NCI-H1694 (cell line): ENCODE measurements at places on chromosomes 13 and 19.

- peak; percentile 98 for DNase-seq
Measured at GRCh38 chr19:48362716-48363499, 832 bp downstream of the TMEM143 start.

DNA sequence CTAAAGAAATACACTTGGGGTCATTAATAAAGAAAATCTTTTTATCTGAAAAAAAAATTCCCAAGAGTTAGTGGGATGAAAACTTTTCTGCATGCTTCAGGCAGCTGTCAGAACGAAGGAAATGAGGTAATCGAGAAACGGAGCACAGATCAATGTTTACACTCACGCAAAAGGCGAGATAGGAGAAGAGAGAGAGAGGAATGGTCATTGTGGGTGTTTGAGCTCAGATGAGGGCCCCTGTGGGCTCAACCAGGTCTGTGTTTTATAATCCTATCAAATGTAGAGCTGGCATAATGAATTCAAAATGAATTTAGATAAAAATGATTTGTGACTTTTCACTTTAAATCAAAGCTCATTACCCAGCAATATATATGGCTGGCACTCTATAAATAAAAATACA, 6.3 kb upstream of the RXFP2 start:
- no peak for DNase-seq

GRCh38 chr13:23965346-23965745, 68.0 kb upstream of the C1QTNF9B start:
- DNase-seq, result no peak

DNA sequence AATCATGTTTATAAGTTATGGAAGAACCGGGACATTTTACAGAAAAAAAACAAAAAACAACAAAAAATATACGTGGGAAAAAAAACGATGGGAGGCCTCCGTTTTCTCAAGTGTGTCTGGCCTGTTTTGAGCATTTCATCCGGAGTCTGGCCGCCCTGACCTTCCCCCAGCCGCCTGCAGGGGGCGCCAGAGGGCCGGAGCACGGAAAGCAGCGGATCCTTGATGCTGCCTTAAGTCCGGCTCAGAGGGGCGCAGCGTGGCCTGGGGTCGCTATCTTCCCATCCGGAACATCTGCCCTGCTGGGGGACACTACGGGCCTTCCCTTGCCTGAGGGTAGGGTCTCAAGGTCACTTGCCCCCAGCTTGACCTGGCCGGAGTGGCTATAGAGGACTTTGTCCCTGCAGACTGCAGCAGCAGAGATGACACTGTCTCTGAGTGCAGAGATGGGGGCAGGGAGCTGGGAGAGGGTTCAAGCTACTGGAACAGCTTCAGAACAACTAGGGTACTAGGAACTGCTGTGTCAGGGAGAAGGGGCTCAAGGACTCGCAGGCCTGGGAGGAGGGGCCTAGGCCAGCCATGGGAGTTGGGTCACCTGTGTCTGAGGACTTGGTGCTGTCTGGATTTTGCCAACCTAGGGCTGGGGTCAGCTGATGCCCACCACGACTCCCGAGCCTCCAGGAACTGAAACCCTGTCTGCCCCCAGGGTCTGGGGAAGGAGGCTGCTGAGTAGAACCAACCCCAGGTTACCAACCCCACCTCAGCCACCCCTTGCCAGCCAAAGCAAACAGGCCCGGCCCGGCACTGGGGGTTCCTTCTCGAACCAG, 1.8 kb upstream of the APOE start:
- DNase-seq, result peak; percentile 47

DNA sequence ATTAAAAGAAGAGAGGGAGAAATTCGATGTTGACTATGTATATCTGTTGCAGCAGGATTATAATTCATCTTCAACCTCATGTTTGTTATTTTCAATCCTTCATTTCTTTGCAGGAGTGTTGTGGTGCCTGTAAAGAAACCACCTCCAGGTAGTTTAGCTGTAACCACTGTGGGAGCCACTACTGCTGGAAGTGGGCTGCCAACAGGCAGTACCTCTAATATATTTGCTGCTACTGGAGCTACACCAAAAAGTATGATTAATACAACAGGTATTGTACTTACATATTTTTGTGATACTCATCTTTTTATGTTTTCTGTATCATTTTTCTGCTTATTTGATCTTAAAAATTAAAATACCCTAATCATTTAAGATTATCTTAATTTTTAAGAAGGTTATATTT, 266.5 kb downstream of the NBEA start:
- DNase-seq, result no peak

DNA sequence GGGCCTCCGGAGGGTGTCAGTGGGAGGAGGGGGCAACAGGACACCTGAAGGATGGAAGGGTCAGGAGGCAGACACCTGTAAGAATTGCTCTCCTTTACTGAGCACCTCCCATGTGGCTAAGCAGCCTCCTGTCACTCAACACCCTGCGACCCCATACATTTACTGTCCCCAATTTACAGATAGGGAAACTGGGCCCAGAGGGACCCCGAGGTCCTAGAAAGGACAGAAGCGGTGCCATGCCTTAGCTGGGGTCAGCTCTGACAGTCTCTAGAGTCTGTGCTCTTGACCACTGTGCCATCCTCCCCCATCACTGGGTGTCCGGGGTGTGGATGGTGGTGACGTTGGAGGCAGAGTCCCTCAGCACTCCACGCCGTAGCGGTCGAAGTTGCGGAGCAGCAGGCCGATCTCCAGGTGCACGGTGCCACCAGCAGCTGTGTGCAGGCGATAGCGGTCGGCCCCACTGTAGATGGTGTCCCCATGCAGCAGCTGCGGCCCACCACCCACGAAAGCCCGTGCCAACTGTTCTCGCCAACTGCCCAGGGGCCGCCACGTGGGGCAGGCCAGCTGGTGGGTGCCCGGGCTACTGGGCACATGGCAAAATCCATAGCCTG, 726 bp upstream of the TGFB1 start:
- no peak for DNase-seq

DNA sequence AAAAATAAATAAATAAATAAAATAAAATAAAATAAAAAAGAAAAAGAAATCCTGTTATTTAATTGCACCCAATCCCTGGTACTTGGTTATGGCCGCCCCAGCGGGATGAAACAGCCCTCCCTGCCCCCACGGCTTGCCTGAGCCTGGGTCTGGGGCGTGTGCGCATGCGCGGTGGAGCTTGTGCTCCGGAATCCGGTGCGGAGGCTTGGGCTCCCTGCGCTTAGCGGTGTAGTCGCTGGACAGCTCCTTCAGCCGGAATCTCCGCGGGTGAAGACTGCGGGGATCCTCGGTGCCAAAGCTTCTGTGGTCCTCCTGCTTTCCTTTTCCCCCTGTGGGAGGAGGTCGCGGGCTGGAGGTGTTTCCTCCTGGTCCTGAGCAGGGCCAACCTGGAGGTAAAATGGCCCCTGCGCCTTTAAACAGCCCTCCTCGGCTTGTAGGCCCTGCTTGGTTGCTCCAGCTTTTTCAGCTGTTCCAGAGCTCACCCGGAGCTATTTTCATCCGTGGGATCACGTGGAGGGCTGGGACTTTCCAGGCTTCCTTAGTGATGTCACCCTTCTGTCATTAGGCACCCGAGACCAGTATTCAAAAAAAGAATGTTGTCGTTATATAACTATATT, at the start of gene PLA2G4C:
Gene PLA2G4C, minus strand, starts transcription at position 468 of the 617 bp plus-strand sequence. CDS start 4,288 bp downstream, outside the sequence.
- DNase-seq, result peak; percentile 74

GRCh38 chr19:46713781-46714443, 3.0 kb downstream of the PRKD2 start:
- DNase-seq, result no peak

- DNase-seq, result no peak
Measured at GRCh38 chr19:53639471-53639870, 7.7 kb downstream of the DPRX start.

- DNase-seq, result peak; percentile 3
Measured at GRCh38 chr19:16778796-16779411, 50.3 kb upstream of the SIN3B start.

DNA sequence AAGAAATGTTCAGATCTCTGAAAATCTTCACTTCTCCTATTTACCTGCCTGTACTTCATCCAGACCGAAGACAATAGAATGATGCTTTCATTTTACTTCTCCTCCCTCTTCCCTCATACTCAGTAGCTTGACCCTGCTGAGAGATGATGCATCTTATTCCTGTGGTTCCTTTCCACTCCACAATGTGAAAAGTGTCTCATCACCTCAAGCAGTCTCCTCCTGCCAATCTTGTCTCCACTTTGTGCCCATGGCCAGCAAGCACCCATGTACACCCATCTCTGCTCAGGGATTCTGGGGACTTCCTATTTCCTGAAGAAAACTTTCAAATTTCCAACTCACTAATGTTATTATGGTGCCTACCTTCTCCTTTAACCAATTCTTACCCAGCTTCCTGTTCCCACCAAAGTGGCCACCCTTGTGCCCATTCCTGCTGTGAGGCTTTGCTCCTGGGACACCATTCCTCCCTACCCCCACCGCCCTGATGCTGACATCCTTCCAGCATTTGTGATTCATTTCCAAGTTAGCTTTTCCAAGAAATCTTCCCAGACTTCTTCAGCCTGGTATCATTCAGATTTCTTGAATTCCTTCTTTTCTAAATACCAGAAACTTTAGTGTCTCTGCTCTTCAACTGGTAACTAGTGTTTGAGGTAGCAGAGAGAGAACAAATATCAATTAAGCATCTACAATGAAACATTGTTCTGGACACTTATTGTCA, 212.5 kb downstream of the POSTN start:
- no peak for DNase-seq

GRCh38 chr13:111943229-111943795, 123.6 kb upstream of the SOX1 start:
- no peak for DNase-seq

GRCh38 chr19:45354241-45354842, 13.8 kb downstream of the KLC3 start:
- no peak for DNase-seq

DNA sequence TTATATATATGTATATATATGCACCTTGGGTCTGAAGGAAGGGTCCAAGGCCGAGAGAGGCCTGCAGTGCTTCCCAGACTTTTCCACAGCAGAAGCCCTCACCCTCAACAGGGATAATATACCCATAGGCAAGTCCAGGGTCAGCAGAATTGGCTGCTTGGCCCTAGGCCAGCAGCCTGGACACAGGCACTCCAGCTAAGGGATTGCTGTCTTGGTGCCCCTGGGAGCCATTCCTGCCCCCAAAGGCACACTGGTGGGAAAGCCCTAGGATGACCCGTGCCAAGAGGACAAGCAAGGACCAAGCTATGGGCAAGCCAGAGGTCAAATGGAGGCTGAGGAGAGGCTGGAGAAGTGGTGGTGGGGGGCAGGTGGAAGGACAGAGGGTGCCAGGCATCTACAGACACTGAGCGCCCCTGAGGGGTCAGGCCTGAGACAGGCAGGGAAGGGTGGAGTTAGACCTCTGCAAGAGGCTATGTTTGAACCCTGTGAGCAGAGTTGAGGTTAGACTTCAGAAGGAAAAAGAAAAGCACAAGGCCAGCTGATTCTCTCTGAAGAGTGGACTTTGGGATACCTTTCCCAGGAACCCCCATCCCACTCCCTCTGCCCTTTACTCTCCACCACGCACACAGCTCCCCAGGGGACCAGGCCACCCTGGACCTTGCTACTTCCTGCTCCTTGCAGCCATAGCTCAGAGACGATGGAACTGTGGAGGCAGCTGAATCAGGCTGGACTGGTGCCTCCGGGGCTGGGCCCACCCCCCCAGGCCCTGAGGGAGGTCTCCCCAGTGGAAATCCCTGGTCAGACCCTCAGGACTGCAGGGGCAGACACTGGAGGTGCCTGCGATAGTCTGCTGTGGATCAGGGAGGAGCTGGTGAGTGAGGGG, at the start of gene ERICH4:
Gene ERICH4, plus strand, starts transcription at position 684 of the 883 bp plus-strand sequence. Its CDS starts 14 bp downstream, at position 698.
- no peak for DNase-seq

- DNase-seq, result no peak
Measured at GRCh38 chr13:21150013-21150412, 26.3 kb downstream of the SKA3 start.

DNA sequence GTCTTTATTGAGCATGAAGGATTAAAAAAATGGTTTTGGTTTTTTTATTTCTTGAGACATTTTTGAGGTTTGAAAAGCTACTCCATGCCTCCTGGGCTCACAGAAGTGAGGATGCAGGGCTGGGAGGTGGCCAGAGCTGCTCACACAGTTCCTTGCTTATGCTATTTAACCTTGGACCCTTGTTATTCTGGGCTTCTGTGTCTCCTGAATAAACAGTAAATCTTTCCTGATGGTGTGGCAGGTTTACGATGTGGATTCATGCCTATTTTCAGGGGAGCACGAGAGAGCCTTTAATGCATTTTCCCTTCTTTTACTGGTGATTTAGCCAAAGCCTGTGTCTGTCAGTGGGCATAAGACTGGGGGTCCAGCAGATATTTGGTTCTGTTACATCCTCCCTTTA, 34.3 kb upstream of the PCDH8 start:
- DNase-seq, result no peak

GRCh38 chr19:5141129-5141849, 172.4 kb downstream of the KDM4B start:
- no peak for DNase-seq

- no peak for DNase-seq
Measured at GRCh38 chr13:49213539-49213938, 6.6 kb upstream of the MLNR start.

- DNase-seq, result no peak
Measured at GRCh38 chr13:97058926-97059325, 64.7 kb upstream of the OXGR1 start.

GRCh38 chr19:52291781-52292180, 5.2 kb upstream of the ZNF480 start:
- no peak for DNase-seq

DNA sequence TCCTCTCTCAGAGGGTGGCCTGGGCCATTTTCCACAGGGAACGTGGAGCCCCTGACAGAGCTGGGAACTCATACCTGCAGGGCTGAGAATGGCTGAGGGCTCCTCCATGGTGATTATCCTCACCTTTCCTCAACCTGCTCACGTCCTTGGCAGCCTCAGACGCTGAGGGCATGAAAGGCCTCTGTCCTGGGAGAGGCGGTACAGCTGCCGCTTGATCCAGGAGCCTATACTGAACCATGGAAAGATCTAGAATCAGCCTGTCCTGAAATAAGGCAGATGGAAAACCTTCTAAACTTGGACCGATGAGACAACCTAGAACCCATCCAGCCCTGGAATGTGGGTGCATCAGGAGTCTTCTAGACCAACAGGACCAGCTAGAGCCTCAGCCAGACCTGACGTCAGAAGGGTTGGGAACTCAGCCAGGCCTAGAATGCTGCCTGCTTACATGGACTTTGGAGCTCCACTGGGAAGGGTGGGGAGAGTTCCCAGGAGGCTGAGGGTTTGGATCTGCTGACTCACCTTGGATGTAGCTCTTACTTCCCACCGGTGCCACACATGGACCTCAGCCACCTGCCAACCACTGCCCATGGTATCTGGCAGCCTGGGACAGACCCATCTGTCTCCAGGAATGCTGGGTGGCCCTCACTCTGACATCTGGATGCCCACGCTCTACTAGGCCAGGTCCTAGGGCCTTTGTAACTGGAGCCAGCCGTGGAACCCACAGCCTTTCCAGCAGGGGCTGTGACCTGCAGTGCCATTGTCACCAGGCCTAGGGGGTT, 7.5 kb downstream of the KCTD15 start:
- DNase-seq, result no peak

- no peak for DNase-seq
Measured at GRCh38 chr13:40146611-40147117, 491.2 kb downstream of the COG6 start.

DNA sequence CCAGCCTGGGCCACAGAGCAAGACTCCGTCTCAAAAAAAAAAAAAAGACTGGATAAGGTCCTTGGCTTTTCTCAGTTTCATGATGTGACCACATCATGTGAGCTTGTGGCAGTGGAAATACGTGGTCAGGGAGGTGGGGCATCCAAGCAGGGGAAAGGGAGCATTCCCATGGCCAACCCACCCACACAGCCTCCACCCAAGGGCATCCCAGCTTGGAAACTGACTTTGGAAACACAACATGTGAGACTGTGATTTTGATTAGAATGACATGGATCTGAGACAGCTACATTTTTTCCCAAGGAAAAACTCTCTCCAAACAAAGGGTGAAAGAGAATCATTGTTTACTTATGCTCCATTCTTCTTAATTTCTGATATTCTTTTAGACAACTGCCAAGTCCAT, 405.0 kb upstream of the ZNF507 start:
- DNase-seq, result no peak
